ENCODE measurements at places on chromosomes 16 and 17.

DNA sequence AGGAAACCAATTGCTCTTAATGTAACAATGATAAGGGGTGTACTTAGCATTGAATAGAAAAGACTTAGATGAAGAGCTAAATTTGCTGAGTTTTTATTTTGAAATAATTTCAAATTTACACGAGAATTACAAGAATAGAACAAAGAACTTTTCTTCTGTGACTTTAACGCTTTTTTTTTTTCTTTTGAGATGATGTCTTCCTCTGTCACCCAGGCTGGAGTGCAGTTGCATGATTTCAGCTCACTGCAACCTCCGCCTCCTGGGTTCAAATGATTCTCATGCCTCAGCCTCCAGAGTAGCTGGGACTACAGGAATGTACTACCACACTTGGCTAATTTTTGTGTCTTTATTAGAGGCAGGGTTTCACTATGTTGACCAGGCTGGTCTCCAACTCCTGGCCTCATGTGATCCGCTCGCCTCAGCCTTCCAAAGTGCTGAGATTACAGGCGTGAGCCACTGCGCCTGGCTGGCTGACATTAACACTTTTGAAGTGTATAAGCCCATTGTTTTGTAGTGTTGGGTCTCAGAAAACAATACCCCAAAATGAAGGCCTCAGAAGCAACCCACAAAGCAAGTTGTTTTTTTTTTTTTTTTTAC lies 2.1 kb downstream of the TEN1 start:
- DNase-seq, result no peak

DNA sequence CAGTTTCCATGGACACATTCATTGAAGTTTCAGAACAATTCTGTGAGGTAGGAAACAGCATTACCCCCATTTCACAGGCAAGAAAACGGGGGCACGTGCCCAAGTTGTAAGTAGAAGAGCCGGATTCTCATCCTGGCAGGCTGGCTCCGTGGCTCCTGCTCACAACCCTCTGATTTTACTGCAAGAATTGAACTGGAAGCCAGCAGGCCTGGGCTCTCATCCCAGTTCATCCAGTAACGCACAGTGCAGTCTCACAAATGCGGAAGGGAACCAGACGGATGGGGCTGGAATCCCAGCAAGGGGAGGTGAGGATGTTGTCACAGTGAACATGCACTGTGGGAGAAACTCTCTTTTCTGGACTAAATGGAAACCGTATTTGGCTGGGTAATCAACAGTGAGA lies 40.7 kb upstream of the DOC2B start:
- no peak for DNase-seq

GRCh38 chr17:2028737-2029136 lies 1.2 kb upstream of the DPH1 start:
- no peak for DNase-seq

DNA sequence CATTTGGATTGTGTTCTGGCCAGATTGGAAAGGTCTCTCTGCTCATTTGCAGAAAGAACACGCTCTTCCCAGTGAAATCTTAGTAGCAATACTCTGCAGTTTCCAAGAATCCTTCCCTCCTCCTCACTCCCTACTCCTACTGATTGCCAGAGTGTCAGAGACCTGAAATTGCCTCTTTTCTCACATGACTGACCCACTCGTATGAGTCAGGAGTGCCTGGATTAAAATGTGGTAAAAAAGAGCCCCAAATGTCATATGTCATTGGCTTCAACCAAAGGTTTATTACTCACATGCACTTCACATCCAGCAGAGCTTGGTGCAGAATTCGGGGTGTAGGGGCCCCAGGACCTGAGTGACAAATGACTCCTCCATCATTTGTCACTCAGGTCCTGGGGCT lies 39.7 kb upstream of the IRX3 start:
- no peak for DNase-seq

GRCh38 chr17:75723171-75723930 lies 2.1 kb downstream of the ITGB4 start:
- DNase-seq, result no peak

- DNase-seq, result no peak
Observed at GRCh38 chr16:6035161-6035560, 937.6 kb upstream of the EEF2KMT start.

Measured in GM12865 (cell line).